Activated CD4-positive, alpha-beta T cell treated with anti-CD3 and anti-CD28 coated beads, Interleukin-2, amount 50 U/mL, for 24 hours (primary cell): ENCODE measurements at places on chromosomes 2 and 18.

GRCh38 chr2:121094845-121095244, 190.2 kb downstream of the TFCP2L1 start:
- DNase-seq, result no peak

DNA sequence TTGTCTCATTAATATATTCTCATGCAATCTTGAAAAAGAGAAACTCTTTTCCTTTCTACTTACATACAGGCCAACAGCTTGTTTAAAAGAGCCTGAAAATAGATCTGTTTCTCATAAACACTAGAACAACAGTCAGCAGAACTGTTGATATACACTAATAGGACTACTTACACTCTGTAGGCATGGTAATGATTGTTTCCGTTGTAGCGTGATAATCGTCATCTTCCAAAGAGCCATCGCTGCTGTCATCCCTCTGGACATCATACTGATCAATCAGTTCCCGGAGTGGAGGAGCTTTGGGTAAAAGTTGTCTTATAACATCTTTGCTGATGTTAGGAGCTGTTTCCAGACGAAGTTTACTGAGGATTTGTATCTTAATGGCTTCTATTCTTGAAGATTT, 476 bp downstream of the MSTN start:
- no peak for DNase-seq

DNA sequence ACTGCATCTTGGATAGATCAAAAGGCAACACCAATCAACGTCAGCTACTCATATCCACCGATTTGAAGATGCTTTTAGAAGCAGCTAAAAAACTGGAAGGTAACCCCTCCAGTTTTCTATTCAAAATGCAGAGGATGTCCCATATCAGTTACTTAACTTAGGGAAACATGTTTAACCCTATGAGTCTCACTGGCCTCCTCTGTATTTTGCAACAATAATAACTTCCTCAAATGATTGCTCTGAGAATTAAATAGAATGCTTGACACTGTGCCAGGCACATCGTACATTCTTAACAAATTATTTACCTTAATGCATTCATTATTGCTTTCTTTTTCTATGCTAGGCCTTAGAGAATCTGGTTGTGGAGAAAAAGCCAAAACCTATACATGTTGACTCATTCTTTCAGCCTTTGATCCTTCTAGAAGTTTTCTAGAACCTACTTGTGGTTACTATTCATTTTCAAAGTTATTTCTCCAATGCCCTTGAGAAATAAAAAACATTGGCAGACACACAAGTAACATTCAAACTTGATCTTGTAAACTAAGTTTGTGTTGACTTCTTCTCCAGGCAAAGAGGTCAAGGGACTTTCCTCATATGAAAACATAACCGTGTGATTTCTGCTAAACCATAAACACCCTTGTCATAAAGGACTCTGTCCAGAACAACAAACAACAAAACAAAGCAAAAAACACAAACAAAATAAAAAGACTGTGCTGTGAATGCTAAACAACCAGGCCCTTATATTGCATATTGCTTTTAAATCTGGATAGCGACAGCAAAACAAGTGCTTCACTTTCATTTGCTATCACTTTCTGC, 4.6 kb downstream of the DOCK10 start:
- DNase-seq, result no peak

DNA sequence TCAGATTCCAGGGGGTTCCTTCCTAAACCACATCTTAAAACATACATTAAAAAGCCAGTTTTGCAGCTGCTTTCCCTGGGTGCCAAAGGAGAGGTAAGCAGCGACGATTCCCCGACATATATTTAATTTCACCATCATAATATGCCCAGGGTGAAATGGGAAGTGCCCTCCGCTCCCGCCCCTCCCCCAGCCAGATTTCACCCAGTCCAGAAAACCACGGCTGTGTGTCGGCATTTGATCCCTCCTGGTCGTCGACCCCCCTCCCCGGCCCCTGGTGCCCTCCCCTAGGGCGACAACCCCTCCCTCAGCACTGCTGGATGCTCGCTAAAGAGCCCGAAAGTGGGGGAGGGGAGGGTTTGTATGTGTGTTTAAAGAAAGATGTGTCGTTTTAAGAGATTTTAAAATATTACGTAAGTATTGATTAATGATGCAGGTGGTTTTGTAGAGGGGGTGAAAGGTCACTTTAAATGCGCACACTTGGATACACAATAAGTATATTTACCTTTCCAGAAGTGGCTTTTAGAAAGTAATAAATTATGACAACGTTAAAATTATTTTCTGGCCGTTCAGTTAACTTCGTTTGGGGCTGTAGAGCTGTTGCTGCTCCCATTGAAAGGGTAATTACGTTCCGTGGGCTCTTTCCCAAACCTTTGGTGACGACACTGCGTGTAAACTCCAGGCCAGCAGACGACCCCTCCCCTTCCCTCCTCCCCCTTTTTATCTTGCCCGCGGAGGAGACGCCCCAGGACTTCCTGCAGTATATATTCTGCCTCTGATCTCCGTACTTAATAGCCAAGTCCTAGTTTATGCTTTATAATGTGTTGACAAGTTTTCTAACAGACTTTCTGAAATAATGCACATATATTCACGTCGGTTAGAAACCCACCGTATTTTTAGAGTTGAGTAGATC, 3.4 kb upstream of the BCL11A start:
- DNase-seq, result no peak

DNA sequence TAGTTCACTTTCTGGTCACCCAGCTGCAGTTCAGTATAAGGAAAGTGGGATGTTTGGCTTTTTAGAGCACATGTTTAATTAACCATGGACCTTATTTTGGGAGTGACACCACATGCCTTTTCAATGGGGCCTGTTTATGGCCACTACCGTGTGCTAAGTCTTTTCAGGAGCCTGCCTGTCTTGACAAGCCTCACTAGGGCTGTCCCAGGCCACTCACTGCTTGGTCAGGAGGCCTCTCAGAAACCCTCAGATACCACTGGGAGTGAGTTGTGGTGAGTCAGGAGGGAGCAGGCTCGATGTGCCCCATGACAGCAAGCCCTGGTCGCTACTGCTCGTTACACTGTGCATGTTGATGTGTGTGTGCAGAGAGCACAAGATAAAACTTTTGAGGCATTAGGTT, 123.0 kb downstream of the MAP4K4 start:
- DNase-seq, result no peak
